Stimulated activated CD8-positive, alpha-beta memory T cell treated with anti-CD3 and anti-CD28 coated beads, Interleukin-4, amount 100 ng/mL, for 1 hour (primary cell): ENCODE measurements at places on chromosomes 6 and 20.

DNA sequence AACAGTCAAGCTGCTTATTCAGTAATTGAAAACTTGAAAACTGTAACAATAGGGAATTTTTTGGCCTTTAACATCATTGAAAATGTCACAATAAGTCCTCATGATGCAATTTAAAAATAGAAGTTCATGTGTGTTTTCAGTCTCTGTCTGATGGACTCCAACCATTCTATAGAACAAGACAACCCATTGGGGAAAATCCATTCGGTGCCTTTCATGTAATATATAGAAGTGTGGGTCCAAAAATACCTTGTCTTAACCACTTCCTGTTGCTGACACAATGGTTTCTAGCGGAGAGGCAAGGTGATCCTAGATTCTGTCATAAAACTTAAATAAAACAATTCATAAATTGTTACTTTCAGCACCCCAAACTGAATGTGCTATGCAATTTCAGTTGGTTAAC lies 1131.3 kb upstream of the MAP3K7 start:
- no peak for DNase-seq

GRCh38 chr20:49323622-49324238 lies 45.9 kb upstream of the ZNFX1 start:
- no peak for DNase-seq

DNA sequence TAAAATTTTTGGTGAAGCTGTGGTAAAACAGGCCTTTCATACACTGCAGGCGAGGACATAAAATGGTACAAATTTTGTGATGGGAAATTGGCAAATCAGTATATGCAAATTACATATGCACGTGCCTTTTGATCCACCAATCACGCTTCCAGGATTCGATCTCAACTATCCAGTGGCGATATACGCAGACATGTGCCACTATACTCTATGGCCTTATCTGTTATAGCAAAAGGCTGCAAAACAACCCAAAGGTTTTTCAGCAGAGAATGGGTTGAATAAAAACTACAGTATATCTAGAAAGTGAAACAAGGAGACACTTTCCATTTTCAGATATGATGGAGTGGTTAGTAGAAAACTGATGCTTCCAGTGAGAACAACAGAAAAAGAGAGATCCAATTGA lies 41.9 kb upstream of the ERVFRD-1 start:
- DNase-seq, result no peak

DNA sequence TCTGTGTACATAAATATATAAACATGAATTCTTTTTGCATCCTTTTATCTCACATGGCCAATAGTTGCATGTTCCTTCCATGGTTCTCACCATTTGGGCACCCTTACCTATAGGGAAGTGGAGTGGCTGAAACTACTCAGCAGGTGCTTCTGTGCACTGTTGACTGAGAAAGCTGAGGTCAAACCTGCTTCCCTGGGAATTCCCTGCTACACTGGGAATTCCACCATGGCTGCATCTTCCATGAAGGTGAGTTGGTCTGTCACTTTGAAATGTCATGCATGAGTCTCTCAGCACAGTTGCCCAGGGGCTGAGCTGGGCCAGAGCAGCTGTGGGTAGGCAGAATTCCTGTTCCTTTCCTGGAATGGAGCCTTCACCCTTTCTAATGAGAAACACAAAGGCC lies 193.8 kb upstream of the PRSS16 start:
- DNase-seq, result no peak

- DNase-seq, result no peak
Observed at GRCh38 chr20:1528811-1529210, 28.7 kb downstream of the SIRPD start.

GRCh38 chr6:50868466-50868865 lies 49.8 kb downstream of the TFAP2B start:
- no peak for DNase-seq

DNA sequence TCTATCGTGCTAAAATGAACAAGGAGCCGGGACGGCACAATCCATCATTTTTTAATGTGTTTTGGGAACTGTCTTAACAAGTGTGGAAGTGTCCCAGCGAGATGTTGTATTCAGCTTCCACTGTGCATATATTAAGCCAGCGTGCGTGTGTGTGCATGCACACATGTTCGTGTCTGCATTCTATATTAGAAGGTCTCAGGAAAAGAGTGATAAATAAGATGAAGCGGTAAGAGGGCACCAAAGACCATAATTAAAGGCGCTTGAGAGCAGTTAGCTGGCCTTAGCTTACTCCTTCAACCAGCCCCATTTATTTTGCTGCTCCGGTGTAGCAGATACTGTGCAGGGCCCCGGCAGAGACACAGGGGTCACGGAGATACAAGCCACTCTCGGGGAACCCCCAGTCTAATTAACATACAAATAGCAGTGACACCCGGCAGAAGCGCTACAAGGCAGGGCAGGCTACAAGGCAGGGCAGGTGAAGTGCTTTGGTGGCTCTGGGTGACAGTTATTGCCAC lies 206.5 kb upstream of the RREB1 start:
- no peak for DNase-seq

- DNase-seq, result peak; percentile 15
Observed at GRCh38 chr6:129621252-129621651, 88.7 kb downstream of the ARHGAP18 start.

DNA sequence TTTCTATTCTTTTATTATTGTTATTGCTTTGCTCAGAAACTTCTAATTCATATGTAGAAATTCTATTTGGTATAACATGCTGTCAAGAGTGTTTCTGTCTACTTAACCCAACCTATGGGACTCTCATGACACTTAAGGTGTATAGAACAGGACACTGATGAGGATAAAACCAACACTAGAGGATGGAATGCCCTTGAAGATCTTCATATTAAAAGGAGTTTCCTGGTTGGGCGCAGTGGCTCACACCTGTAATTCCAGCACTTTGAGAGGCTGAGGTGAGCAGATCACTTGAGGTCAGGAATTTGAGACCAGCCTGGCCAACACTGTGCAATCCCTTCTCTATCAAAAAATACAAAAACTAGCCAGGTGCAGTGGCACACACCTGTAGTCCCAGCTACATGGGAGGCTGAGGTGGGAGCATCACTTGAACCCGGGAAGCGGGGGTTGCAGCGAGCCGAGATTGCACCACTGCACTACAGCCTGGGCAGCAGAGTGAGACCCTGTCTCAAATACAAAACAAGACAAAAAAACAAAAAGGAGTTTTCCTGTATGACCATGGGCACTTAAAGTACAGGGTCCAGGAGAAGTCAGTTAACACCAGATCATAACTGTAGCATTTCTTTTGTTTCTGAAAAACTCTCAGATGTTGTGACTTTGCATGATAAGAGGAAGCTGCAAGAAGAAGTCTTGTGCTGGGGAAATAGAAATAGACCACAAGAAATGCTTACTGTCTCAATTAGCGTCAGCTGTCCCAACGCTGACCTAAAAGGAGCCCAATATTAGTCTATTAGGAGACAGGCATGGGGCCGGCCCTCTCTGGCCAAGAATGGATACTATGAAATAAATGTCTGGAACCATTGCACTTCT lies 38.9 kb upstream of the CD2AP start:
- no peak for DNase-seq

DNA sequence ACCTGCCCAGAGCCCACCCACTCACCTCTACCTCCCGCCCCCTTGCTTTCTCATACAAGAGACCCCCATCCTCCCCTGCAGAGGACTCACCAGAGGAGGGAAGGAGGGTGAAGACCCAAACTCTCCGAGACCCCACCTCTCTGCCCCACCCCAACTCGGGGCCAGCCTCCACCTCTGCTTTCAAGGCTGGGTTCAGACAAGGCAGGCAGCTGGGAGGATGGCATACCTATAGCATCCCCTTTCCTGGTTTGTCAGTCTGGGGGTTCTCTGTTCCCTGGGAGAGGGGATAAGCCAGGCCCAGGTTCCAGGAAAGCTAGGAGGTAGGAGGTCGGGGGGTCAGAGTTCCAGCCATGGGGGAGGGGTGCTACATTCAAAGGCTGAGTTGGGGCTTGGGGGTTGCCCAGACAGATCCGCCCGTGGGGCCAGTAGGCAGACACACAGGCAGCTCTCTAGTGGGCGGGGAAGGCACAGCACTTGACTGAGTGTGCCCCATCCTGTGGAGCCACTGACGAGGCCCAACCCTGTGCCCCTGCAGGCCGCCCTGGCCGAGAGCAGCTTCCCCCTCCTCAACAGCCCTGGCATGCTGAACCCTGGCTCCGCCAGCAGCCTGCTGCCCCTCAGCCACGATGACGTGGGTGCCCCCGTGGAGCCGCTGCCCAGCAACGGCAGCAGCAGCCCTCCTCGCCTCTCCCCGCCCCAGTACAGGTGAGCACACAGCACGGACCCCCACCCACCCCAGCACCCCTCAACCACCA lies 40.8 kb upstream of the MDFI start:
- no peak for DNase-seq

DNA sequence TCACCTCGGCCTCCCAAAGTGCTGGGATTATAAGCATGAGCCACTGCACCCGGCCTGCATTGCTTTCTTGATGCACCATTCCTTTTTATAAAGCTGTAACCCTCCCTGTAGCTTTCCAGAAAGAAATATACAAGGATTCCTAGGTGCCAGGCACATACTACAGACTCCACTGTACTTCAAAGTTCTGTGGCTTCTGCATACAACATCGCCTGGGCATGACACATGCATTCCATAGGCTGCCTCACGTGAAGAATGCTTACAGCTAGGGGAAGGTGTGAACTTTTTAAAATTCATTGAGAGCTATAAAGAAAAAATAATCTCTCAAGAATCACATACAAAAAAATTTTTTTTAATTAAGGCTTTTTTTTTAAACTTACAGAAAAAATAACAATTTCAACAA lies 50.2 kb downstream of the TRAM2 start:
- no peak for DNase-seq

DNA sequence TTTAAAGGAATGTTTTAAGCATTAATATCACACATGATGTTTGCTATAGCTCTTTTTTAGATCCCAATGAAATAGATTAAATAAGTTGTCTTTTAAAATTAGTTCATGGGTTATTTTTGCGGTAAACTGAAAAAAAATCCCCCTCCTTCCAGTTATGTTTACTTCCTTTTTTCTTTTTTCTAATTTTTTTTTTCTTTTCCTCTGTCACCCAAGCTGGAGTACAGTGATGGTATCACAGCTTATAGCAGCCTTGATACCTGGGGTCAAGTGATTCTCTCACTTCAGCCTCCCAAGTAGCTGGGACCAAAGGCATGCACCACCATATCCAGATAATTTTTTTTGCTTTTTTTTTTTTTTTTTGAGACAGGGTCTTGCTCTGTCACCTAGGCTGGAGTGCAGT lies 17.8 kb upstream of the SCAF8 start:
- DNase-seq, result no peak

DNA sequence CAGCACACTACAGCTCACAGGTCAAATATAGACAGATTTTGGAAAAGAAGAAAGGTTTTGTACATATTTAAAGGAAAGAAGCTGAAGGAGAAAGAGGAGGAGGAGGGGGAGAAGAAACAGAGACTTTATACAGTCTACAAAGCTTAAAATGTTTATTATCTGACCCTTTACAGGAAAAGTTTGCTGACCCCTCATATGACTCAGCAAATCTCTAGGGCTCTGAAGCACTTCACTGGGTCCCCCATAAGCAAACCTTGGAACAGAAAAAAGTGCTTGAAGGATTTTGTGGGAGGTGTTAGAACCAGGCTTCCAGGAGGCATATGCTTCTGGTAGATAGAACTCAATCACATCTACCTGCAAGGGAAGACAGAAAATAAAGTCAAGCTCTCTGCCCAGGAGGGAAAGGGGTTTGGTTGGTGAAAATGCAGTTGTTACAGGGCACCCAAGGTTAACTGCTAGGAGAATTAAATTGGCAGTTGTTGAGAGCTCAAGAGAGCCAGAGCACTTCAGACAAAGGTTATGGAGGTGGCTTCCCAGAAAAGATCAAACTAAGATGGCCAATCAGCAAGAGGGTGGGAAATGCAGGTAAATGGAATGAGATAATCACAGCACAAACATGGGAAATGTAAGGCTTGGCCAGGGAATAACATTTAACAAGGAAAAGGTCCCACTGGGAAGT lies 207.4 kb upstream of the SGK1 start:
- DNase-seq, result no peak

GRCh38 chr6:139152892-139153271 lies 18.0 kb downstream of the HECA start:
- no peak for DNase-seq

DNA sequence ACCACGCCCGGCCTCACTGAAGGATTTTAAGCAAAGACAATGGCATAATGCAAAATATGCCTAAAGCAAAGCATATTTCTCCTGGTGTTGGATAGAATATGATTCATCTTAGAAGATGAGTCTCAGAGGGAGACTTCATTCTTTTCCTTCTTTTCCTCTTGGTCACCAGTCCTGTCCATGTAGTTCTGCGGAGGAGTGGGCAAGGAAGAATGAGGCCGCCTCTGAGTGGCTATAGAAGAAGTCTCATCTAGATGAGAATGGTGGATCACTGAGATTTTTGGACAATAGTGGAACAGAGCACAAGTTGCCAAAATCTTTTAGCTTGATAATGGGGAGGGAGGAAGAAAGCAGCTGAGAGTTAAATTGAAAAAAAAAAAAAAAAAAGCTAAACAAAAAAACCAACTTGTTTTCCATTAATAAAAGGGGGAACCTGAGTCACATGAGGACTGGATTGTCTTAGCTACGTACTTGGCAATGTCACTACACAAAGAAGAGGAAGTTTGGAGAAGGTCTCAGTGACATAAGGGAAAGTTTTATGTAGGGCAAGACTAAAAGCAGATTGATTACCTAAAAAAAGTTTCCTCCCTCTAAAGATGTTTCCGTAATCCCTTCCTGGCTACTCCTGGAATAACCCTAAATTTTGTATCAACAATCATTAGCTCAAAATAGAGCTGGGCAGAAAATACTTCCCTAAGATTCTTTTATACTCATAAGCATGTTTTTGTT lies 6.0 kb downstream of the CD83 start:
- no peak for DNase-seq

DNA sequence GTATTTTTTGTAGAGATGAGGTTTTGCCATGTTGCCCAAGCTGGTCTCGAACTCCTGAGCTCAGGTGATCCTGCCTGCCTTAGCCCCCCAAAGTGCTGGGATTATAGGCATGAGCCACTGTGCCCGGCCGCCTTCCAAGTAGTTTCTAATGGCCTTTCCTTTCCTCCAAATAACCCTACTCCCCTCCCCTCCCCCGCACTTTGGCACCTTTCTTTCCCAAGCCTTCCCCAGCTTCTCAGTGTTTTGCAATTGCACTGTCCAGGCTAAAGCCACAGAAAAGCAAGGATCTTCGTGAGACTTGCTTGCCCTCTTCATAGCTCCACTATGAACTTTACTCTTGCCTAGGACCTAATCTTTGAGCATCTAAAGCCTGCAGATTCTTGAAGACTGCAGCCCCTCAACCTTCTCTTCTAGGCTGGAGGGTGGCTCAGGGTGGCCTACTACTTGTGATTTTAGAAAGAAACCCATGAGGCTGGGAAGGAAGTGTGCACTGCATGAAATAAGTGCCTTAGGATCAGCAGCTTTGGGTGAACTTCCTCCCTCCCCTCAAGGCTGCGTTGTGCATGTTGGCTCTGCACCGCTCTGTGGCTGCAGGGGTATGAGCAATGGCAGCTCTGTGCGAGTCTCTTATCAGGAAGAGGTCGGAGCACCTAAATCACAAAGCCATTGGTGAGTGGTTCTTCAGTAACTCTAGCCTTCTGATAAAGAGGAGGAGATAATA lies 152.4 kb upstream of the SNX9 start:
- DNase-seq, result no peak
